ENCODE measurements at places on chromosomes 2 and 18.
A peak's percentile ranks its signal among the peaks of the same experiment; 100 is the strongest.

GRCh38 chr2:199471443-199472057 lies 13.8 kb upstream of the SATB2 start:
- DNase-seq: peak; percentile 51

DNA sequence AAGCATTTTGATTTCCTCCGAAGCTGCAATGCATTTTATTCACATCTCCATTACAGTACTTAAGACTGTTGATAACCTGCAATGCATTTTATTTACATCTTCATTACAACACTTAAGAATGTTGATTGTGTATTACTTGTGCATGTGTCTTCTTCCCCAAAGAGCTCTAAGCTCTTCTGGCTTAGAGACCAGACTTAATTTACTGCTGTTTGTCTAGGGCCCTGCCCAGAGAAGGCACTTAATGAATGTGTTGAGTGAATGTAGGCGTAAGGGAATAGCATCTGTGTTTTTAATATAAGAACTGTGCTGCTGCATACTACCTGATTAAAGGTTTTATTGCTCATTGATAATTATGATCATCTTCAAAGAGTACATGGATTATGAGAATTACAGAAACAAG lies 295.6 kb downstream of the ZNF385B start:
- no peak for DNase-seq

GRCh38 chr2:133167990-133168389 lies 400.3 kb downstream of the NCKAP5 start:
- DNase-seq: no peak

- no peak for DNase-seq
Observed at GRCh38 chr2:198662905-198663304, 794.8 kb downstream of the SATB2 start.

GRCh38 chr2:128408349-128409305 lies 90.0 kb upstream of the HS6ST1 start:
- DNase-seq: no peak

GRCh38 chr2:24209389-24210105 lies 34.7 kb downstream of the FAM228A start:
- DNase-seq: no peak

DNA sequence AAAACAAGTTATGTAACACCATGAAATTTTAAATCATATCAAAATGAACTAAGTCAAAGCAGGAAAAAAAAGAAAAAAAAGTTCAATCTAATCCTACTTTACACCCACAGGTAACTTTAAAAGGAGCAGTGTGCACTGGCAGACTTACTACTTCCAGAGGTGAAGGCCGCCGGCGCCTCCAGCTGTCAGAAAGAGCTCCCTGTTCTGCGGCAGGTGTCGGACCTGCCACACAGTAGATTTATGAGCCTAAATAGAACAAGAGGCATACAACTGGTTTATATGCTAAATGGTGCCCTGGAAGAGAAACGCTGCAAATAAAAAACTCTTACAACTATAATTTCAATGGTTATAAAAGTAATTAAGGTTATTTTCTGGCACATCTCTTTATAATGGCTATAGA lies 23.1 kb upstream of the PNO1 start:
- no peak for DNase-seq

DNA sequence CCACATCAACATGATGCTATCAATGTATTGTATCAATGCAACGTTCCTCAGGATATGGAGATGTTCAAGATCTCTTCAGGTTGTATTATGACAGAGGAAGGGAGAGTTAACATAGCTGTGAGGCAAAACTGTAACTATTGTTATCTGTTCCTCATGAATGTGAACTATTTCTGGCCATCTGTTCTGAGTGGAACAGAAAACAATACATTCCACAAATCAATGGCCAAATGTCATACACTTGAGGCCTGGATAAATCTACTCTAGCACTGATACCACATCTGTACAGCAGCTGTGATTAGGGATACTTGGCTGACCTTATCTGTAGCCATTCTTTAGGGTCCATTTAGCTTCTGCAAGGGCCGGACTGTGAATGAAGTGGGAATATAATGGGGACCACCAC lies 447.9 kb downstream of the IRS1 start:
- no peak for DNase-seq
